Suppressor macrophage (primary cell): ENCODE measurements at places on chromosomes 1 and 21.

DNA sequence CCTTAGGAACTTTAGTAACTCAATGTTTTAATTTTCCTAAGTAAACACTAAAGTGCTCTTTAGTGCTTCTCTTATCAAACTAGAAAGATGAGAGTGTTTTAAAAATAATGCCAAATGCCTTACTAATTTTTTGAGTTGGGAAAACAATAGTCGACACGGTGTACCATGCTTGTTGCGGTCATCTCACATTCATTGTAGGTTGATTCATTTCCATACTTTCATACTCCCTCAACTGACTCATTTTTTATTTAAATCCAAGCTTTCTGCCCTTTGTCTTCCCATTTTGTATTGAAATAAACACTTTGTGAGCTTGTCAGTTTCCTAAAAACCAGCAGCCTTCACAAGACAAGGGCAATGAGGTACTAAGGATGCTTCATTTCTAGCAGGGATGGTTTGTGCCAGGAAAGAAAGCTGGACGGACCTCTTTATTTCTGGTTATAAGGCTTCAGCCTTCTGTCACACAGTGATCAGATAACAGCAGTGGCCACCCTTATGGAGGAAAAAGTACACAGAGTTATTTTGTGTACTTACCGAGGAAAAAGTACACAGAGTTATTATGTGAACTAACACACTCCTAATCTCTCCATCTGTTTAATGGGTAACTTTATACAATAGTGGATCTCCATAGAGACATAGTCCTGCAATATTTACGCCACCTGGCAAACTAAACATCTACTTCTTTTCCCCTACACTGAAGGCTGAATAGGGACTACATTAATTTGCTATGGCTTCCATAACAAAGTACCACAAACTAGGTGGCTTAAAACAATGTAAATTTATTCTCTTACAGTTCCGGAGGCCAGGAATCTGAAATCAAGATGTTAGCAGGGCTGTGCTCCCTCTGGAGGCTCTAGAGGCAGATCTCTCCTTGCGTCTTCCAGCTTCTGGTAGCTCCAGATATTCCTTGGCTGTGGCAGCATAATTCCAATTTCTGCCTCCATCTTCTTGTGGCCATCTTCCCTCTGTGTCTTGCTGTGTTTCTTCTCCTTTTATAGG lies 13.0 kb upstream of the CCDC190 start:
- DNase-seq = no peak

DNA sequence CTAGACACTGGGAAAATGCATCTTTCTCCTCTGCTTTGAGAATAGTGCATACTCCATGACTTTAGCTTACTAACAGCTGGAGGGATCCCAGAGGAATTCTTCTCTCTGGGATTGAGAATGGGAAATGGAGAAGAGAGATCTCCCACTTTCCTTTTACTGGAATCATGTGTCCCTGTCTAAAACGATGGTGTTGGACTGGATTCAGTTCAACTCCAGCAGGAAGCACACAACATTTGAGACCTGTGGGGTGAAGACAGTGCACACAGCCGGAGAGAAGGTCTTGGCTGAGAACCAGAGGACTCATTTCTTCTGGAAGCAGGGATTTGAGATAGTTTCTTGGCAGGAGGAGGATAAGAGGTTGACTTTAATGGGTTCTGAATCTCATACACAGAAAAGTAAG lies 58.7 kb downstream of the TRABD2B start:
- DNase-seq = no peak

- DNase-seq = peak; percentile 14
Measured at GRCh38 chr1:220213382-220213983, 58.8 kb downstream of the RAB3GAP2 start.

DNA sequence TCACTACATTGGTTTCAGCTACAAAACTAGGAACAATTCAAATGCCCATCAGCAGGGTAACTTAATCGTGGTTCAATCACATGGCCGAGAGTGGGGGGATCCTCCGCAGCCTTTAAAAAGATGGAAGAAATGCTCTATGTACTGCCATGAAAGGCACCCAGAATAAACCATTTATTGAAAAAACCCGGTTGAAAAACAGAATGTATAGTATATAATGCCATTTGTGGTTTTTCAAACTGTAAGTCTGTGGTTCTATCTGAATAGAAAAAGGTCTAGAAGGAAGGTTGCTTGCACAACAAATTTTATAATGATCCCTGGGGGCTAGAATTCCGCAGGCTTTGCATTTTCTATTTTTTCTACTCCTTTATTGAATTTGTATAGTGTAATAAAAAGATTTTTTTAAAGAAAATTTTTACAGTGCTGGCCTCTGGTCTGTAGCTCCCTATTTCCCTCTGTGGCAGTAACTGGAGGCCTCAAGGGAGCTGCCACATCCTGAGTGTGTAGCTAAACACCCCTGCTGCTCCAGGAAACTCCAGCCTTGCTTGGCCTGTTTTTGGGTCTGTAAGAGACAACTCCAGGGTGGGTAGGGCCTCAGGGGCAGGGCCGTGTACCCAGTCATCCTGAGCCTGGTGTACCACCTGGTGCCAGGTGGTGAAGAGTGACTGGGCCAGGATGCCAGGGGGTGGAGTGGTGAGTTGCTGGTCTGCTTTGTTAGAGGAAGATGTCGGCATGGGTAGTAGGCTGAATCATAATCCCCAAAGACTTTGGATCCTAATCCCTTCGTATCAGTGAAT lies 51.5 kb upstream of the EPS8L3 start:
- DNase-seq = no peak

DNA sequence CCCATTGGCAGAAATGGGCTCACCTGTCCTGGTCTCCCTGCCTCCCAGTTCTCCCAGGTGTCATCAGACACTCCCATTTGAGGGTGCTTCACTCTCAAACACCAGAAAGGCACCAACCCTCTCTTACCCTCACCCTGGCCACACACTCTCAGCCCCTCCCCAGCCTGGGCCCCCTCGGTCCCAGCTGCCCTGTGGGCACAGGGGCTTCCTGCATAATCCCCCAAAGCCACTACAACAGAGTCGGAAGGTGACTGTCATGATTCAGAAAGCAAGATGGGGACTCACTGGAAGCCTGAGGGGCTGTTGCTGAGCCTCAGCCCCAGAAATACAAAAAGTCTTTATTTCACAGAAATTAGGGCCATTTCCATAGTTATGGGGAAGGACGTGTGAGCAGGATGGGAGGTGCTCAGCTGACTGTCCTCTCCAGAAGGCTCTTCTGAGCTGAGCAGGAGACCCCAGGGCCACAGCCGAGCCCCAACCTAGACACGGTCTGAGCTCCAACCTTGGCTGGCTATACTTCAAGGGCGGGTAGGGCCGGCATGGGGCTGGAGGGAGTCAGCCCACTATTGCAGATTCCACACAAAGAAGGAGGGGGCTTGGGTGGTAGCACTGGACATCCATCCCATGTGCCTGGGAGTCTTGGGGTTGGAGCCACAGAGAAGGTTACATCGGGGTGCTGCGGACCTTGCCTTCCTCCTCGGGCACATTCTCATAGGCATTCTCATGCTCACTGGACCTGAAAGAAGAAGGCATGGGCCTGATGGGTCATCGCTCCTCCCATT lies 6.3 kb downstream of the PDZK1IP1 start:
- no peak for DNase-seq

DNA sequence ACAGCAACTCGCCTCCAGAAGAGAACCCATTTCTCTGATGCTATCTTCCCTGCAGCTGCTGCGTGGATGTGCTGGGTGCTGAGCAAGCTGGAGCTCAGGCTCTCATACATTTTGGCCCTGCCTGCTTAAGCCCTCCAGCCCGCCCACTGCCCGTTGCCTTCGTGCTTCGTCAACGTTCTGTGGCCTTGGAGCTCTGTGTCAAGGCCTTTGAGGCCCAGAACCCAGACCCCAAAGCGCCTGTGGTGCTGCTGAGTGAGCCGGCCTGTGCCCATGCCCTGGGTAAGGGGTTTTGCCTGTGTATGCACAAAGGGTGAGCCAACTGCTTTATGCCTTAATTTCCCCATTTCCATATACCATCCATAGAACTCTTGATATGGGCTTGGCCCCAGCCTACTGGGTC lies 1.1 kb downstream of the DPH2 start:
- DNase-seq = no peak

DNA sequence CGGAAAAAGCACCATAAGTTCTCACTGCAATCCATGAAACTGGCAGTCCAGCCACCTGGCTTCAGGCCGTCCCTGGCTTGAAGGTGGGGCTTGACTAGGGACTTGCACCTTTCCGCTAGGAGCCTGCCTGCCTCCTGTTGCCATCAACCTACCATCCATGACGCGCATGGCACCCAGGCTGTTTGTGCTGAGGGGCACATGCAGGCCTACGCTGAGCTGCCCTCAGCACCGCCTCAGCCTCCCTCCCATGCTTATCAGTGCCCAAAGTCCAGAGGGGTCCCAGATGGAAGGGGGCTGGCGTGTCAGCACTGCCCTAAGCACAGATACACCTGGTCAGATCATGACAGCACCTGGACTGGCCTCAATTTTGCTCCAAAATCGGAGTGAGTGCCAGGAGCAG lies 190.2 kb upstream of the LYPLAL1 start:
- no peak for DNase-seq
